ENCODE measurements at places on chromosomes 2 and 18. TPM values are rescaled to one million over a fixed set of nuclear protein-coding genes. Genes with fewer than 3 reads are reported as not detected.

Gene NOL4
- 0.27 TPM for total RNA-seq

Gene NOSTRIN
- not detected for total RNA-seq

Gene SLC40A1
- total RNA-seq = not detected

Gene ARHGAP28
- total RNA-seq = not detected

Gene COL4A3
- 7.2 TPM for total RNA-seq

Gene VAPA
- 139 TPM for total RNA-seq

Gene C2orf78
- total RNA-seq = not detected

Data from OCI-LY7 (cell line).